Activated CD8-positive, alpha-beta memory T cell treated with anti-CD3 and anti-CD28 coated beads, Interleukin-2, amount 50 U/mL, for 48 hours (primary cell): ENCODE measurements at places on chromosomes 6 and 20.

GRCh38 chr20:63973636-63974401 lies 4.1 kb upstream of the ZNF512B start:
- peak; percentile 95 for DNase-seq

DNA sequence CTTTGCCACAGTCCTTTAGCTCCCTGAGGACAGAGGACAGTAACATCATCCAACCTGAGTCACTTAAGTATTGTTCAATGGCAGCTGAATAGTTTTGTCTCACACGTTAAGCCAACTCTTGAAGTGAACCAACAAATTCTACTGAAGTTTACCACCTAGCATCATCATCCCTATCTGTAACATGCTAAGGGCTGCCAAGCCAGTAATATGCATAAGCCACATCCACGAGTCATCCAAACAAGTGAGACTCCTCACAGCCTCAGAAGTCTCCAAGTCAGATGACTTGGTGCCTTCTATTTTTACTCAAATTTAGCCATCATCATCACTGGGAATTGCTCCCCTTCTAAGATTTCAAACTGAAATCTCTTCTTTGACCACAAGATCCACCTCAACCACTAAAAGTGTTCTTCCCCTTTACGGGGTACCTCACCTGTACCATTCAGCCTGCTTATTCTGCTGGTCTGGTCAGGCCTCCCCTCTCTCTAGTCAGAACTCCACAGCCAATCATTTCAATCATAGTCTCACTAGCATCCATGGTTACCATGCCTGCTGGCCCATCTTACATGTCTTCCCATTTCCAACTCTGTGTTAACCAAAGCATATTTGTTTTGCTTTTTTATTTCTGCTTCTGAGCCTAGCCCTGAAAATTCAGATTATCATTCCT lies 73.7 kb downstream of the DTNBP1 start:
- DNase-seq: no peak

DNA sequence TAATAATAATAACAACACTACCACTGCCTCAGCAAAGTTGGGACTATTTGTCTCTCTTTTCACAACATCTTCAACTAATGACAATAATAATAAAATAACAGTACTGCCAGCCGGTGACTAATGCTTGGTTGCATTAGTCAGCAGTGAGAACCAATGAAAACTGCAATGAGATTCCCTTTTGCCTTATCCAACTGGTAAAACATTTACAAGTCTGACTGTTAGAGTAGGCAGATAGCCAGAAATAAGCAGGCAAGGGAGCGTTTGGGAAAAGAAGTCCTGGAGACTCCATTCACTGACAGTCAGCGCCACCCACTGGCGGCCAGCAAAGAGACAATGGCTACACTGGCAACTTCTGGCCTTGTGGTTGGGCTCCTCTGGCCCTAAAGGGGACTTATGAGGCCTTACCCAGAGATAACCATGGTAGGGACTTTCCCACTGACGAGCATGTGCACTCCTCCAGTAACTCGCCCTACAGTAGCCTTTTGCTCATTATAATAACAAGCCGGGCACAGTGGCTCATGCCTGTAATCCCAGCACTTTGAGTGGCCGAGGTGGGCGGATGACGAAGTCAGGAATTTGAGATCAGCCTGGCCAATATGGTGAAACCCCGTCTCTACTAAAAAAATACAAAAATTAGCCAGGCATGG lies 3.4 kb upstream of the NSFL1C start:
- no peak for DNase-seq

- DNase-seq: no peak
These were observed 115.5 kb downstream of the CCDC170 start for GRCh38 chr6:151609146-151609902.

DNA sequence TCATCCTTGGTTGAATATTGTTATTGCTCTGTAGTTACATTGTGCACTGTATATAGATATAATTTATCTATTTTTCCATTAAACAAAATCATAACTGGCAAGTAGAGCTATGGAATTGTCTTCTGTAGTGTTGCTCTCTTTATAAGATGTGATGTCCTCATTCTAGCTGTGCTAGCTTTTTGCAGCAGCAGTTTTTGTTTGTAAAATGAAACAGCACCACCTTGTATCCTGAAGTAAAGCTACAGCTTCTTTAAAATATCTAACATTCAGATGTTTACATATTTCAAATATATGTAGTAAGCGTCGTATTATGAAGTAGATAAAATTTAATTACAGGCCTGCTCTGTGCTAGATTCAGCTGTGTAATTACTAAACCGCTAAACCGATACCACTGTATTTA lies 328.8 kb upstream of the MANEA start:
- DNase-seq: no peak

GRCh38 chr20:33475381-33476152 lies 14.3 kb upstream of the CBFA2T2 start:
- no peak for DNase-seq

DNA sequence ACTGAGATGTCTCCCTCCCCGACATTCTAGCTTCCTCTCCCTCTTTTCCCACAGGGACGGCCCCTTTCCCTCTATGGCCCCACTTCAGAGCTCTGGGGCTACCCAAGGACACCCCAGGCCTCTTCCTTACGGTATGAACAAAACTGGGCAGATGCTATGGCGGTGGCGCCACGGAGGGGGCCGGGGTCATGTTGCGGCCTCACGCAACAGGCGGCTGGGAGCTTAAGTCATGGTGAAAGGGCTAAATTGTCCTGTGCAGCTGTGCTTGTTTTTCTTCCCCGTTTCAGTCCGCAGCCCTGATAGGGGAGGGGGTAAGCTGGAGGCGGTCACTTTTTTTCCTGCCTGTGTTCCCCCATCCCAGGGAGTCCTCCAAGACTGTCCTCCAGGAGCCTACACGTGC lies 17.6 kb upstream of the KIAA1755 start:
- DNase-seq: no peak

DNA sequence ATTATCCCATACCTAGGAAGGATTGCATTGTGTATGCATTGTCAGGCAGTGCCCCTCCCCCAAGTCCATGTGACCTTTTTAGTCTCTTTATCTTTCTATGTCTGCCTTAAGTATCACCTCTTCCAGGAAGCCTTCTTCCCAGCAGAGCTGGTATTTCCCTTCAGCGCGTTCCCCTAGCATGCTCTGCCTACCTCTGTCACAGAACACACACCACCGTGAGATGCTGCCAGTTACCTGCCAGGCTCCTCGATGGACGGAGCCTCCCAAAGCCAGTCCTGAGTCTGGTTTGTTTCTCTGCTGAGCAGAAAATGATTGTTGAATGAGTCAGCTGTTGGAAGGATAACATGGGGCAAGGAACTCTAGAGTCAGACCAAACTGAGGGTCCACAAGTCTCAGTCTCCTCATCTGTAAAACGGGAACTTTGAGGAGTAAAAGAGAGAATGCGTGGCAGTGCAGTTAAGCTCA lies 11.3 kb upstream of the ZNF335 start:
- DNase-seq: no peak

- DNase-seq: no peak
These were observed 366.8 kb upstream of the KHDRBS2 start for GRCh38 chr6:62652692-62653328.

GRCh38 chr6:6981681-6982322 lies 126.0 kb upstream of the RREB1 start:
- no peak for DNase-seq
